Urothelium cell line (cell line): ENCODE measurements at places on chromosomes 11 and 22.

DNA sequence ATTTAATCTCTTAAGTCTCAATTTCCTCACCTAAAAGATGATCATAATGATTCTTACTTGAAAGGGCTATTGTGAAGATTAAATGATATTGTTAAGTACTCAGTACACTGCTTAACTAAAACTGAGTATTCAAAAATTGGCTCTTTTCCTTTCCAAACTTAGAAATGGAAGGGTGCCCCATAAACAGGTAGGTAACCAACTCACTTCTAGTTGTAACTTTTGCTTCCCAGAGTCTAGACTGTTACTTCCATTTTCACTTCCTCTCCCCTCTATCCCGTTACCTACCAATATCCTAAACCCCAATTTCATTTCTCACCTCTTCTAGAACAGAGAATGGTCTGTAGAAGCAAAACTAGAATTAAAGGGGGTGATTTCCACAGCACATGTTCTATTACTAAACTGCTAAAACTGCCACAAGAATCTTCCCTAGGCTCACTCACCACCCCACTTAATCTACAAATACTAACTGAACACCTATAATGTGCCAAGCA lies 50.0 kb downstream of the RRAS2 start:
- no peak for DNase-seq

- no peak for DNase-seq
These were observed 59.9 kb downstream of the PPFIBP2 start for GRCh38 chr11:7573558-7574296.

GRCh38 chr11:111449696-111450479 lies 62.3 kb downstream of the BTG4 start:
- no peak for DNase-seq

DNA sequence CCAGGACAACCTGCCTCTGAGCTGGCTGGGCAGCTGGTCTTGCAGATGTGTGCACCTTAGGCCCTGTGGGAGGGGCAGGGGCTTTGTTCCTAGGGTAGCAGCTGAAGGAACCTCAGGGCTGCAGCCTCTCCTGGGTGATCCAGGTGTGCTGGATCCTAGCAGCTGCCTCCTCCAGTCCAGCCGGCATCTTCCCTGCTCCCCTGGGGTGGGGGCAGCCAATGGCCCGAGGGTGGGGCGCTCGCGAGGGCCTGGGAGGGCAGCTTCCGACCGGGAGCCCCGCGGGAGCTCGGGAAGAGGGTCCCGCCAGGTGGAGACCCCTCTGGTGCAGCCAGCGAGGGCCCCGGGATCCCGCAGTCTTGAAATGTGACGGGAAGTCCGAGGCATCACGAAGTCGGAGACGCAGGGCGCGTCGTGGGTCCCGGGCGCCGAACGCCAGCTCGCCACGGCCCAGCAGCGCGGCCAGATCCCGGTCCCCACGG lies 1.7 kb downstream of the IFITM1 start:
- no peak for DNase-seq

GRCh38 chr22:40679964-40680818 lies 907 bp downstream of the MCHR1 start:
- DNase-seq = no peak
